ENCODE measurements at places on chromosomes 7 and 10.

DNA sequence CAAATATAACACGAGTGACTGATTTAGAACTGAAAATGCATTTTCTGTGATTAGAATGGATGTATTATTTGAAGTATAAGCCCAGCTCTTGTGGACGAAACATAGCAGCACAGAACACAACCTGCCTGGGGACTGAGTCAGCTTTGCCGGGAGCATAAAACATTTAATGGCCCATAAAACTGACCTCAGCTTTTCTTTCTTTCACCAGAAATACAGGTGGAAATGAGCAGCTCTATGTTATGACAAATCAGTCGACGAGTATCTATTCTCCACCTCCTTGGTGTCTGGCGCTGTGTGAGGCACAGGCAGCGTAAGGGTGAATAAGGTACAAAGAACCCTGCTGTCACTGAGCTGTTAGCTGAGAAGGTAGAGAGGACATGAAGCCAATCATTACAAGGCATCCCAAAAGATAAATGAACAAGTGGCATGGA lies 471.6 kb upstream of the AKR1E2 start:
- no peak for DNase-seq

GRCh38 chr10:129344731-129345355 lies 122.2 kb upstream of the MGMT start:
- DNase-seq: no peak

DNA sequence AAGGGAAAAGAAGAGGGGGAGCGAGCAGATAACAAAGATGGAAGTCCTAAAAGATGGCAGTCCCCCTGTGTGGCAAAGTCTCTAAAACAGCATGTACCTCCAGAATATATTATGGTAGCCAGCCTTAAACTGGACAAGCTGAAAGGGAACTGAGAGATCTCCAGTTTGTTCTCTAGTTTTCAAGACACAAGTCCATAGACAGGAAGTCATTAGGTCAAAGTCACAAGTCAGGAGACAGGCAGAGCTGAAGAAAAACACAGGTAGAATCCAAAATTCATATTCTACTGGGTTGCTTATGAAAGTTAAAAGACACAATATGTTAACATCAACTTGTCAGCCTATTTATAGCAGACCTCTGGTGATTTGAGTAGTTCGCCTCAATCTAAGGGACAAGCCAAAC lies 38.7 kb downstream of the FAM107B start:
- DNase-seq: no peak

- no peak for DNase-seq
Measured at GRCh38 chr10:46237815-46238510, 48.8 kb upstream of the ANTXRL start.

- no peak for DNase-seq
Measured at GRCh38 chr7:41010418-41010817, 692.5 kb downstream of the INHBA start.

DNA sequence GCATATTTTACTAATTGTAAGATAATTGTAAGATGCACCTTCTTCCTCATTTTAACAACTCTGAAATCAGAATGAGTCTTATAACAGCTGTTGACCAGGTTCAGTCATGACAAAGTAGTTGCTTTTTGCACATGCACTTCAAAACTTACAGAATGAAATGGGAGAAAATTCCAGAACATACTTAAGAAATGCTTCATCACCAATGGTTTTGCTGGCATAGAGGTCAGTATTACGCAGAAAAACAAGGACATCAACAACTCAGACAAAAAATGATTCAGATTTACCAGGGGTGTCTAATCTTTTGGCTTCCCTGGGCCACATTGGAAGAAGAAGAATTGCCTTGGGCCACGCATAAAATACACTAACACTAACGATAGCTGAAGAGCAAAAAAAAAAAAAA lies 13.3 kb downstream of the COL28A1 start:
- DNase-seq: no peak

- no peak for DNase-seq
Measured at GRCh38 chr10:125037145-125037877, 95.4 kb downstream of the ZRANB1 start.

GRCh38 chr10:103493916-103494877 lies 692 bp downstream of the NEURL1 start:
- DNase-seq: no peak
